Activated T-cell treated with anti-CD3 and anti-CD28 coated beads, Interleukin-2, amount 50 U/mL, for 72 hours (primary cell): ENCODE measurements at places on chromosomes 12 and 14. TPM values are rescaled to one million over a fixed set of nuclear protein-coding genes. Genes with fewer than 3 reads are reported as not detected.

- H3K27me3 ChIP-seq = no peaks in the 10 kb centered on the region
- peaks cover 17% of the 10 kb centered on the region for H3K4me1 ChIP-seq
- peak; percentile 19 for DNase-seq
- H3K4me3 ChIP-seq = peak overlapping the region; percentile 74
Measured at GRCh38 chr12:15534322-15534721, 212.0 kb downstream of the PTPRO start.

Gene IFT43
- 10.4 TPM for total RNA-seq

Gene RNASE7
- total RNA-seq = not detected

GRCh38 chr12:25884024-25884919 lies 74.2 kb upstream of the RASSF8 start:
- DNase-seq = no peak
- H3K36me3 ChIP-seq = no peaks in the 10 kb centered on the region
- no peaks in the 10 kb centered on the region for H3K4me1 ChIP-seq
- no peak overlapping the region for H3K4me3 ChIP-seq

GRCh38 chr14:94345344-94346064 lies 22.4 kb upstream of the SERPINA6 start:
- peaks cover 33% of the 10 kb centered on the region for H3K27me3 ChIP-seq
- no peak overlapping the region for H3K4me3 ChIP-seq
- H3K27ac ChIP-seq = peak overlapping the region; percentile 58
- peaks cover 11% of the 10 kb centered on the region for H3K36me3 ChIP-seq
- H3K4me1 ChIP-seq = peaks cover 31% of the 10 kb centered on the region

DNA sequence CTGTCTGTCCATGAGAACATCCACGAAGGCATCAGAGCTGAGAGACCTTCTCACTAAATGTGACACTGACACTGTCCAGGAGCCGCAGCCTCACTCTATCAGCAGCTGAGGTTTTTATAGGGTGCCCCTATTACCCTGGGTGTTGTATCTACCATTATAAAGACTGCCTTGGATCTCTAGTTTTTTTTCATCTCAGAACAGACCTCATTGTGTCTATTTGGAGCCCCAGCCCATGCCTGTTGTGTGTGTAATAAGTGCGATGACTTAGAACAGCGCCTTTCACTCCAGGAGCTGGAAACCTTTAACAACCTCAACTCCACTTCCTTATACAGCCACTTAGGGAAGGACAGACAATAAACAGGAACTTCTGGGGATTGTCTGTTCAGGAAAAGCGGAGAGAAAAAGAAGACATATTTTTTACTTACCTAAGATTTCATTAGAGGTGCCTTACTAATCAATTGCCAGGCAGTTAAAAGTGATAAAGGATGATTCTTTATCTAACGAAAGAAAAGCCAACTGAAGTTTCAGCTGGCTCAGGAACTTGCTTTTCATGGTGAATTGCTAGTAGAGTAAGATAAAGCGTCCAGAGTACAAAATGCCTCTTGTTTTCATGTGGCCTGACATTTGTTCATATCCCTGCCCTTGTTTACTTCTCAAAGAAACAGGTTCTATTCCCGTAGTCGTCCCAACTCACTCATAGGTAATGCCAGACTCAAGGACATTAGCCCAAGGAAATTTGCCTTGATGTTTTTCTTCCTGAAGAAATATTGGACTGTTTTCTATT lies 420.6 kb downstream of the RAD51B start:
- H3K36me3 ChIP-seq = no peaks in the 10 kb centered on the region
- no peaks in the 10 kb centered on the region for H3K27me3 ChIP-seq
- no peak overlapping the region for H3K27ac ChIP-seq
- peaks cover 15% of the 10 kb centered on the region for H3K4me1 ChIP-seq

Gene SERPINA5
- not detected for total RNA-seq

DNA sequence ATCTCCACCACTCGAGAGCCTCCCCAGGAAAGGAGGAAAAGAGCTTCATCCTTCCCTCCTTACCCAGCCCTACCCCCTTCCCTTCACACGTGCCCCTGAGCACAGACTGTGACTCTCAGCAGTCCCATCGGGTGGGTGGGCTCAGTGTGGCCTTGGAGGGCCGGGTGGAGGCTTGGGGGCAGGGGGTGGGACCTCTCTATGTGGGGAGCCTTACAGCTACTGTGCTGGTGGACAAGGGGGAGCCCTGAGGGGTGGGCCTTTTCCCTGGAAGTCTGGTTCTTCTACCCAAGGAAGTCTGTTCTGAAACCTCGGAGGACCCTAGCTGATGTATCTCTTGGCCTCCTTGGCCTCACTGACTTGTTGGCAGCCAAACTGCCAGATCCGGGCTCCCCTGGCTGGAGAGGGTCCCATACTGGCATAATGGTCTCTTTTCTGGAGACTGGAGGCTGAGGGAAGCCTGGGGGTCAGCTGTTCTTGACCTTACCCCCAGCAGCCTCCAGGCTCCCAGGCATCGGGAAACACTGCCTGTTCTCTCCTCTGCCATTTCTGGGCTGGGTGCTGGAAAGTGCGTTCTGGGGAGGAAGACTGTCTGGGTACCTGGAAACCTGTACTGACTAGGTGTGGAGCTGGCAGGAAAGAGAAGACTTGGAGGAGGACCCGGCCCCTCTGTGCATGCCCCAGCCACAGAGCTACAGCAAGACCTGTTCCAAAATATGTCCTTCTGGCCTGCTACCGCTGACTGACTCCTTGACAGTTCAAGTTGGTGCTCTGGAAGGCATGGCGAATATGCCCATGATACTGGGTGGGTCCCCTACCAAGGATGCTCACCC lies 7.6 kb downstream of the VASH1 start:
- no peak for DNase-seq
- peak overlapping the region; percentile 40 for H3K4me3 ChIP-seq

- no peak overlapping the region for H3K4me3 ChIP-seq
- H3K27ac ChIP-seq = no peak overlapping the region
- no peak for DNase-seq
- no peaks in the 10 kb centered on the region for H3K4me1 ChIP-seq
- peaks cover 2% of the 10 kb centered on the region for H3K36me3 ChIP-seq
Measured at GRCh38 chr12:129937426-129937825, 33.6 kb upstream of the TMEM132D start.

- H3K36me3 ChIP-seq = no peaks in the 10 kb centered on the region
- H3K27me3 ChIP-seq = no peaks in the 10 kb centered on the region
- H3K4me1 ChIP-seq = no peaks in the 10 kb centered on the region
- H3K4me3 ChIP-seq = no peak overlapping the region
- H3K27ac ChIP-seq = no peak overlapping the region
Measured at GRCh38 chr14:40240245-40240859, 808.1 kb upstream of the FBXO33 start.

Gene ISCU
- total RNA-seq = 139 TPM

- H3K27ac ChIP-seq = no peak overlapping the region
- H3K27me3 ChIP-seq = no peaks in the 10 kb centered on the region
- peaks cover 7% of the 10 kb centered on the region for H3K4me1 ChIP-seq
- no peak for DNase-seq
- H3K4me3 ChIP-seq = no peak overlapping the region
Measured at GRCh38 chr12:119660076-119660475, 7.9 kb upstream of the PRKAB1 start.

Gene TAS2R30
- total RNA-seq = 2.8 TPM

DNA sequence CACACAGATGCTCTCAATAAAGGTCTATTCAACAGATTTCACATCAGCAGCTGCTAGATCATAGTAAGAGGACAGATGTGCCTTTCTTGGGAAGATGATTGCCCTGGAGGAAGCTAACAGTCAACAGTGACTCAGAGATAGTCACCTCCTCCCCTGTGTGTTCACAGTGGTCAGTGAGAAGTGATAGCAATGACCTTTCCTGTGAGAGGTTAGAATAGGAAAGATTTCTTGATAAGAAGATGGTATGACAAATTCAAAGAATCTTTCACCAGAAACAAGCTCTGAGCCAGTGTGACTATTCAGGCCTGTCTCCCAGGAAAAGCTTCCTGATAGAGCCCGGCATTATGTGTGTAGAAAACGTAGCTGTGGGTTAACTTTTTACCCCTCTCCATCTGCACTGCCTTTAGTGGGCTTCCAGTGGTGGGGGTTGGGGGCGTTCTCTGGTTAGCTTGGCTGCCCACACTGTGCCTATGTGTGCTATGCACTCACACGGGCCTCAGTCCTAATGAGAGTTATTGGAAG lies 66.4 kb upstream of the ARHGAP5 start:
- DNase-seq = no peak
- peaks cover 20% of the 10 kb centered on the region for H3K27me3 ChIP-seq
- no peak overlapping the region for H3K4me3 ChIP-seq
- no peak overlapping the region for H3K27ac ChIP-seq
- H3K4me1 ChIP-seq = no peaks in the 10 kb centered on the region

Gene RD3L
- not detected for total RNA-seq

Gene PLEKHG7
- not detected for total RNA-seq

Gene GUCY2C
- not detected for total RNA-seq

Gene PNN
- 130 TPM for total RNA-seq

DNA sequence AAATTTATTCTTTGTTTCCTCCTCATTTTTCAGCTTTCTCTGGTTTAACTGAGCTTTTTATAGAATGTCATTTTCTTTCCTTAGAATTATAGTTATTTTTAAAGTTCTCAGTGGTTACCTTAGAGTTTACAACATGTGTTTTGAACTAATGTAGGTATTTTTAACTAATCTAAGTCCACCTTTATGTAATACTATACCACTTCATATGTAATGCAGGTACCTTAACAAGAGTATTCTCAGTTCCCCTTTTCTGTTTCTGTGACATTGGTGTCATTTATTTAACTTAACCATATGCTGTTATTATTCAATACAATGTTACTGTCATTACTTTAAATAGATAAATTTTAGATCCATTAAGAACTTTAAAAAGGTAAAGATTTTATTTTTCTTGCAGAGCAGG lies 30.3 kb upstream of the KCNC2 start:
- peaks cover 2% of the 10 kb centered on the region for H3K36me3 ChIP-seq
- H3K27ac ChIP-seq = no peak overlapping the region
- DNase-seq = no peak

Gene USP44
- total RNA-seq = 8.4 TPM
